Caco-2 (cell line): ENCODE measurements at places on chromosomes 2 and 18.

DNA sequence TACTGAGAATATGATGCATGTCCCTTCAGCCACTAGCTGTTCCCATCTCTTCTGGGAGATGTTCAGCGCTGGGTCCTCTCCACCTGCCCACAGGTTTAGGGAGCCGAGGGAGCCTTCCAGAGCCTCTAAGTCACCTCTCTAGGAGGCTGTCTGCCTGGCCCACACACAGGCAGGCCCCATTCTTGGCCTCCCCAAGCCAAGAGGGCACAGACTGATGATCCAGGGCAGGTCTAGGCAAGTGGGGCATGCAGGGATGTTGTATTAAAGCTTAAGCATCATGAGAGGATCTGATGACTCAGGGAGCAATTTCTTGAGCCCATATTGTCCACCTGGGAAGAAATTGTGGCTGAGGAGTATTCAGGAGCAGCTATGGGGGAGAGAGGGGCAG, 19.9 kb downstream of the TMSB10 start:
- H3K4me1 ChIP-seq: peaks cover 10% of the 10 kb centered on the region
- no peaks in the 10 kb centered on the region for H3K36me3 ChIP-seq
- H3K4me3 ChIP-seq: no peak overlapping the region
- H3K27me3 ChIP-seq: no peaks in the 10 kb centered on the region
- DNase-seq: no peak

DNA sequence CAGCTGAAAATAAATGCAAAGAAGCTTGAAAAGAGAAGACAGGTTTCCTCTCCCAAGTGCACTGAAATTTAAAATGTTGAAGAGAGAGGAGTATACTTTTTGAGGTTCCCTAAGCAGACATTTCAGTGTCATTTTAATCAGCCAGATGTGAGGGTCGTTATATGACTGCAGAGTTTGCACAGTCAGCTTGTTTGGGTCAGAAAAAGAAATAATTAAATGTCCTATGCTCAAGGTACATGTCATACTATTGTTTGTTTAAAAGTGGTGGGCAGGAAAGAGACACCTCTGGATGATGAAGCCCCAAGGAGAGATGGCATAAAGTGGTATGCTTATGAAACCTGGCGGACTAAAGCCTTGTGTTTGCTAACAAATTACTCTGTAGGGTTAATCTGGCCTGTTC, 55.2 kb downstream of the CCDC85A start:
- no peak overlapping the region for H3K4me3 ChIP-seq
- no peaks in the 10 kb centered on the region for H3K36me3 ChIP-seq
- no peak overlapping the region for H3K27ac ChIP-seq
- H3K27me3 ChIP-seq: no peaks in the 10 kb centered on the region
- no peak for DNase-seq

DNA sequence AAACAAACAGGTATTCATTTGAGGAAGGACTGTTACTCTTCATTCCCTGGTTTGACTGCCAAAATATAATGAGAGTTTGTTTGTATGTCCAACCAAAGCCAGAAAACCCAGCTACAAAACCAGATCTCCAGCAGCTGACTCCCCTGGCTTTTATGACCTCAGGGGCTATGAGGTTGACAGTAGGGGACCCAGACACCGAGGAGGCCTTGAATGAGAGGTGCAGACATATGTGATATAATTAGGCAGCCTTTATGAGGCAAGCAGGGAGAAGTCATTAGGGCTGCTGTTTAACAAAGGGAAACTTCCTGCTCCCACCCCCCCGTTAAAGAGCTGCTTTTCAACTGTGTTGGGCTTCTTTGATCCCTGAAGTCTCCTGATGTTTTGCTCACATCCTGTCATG, 236.7 kb downstream of the SLC4A3 start:
- no peaks in the 10 kb centered on the region for H3K36me3 ChIP-seq
- H3K4me1 ChIP-seq: no peaks in the 10 kb centered on the region
- H3K27me3 ChIP-seq: no peaks in the 10 kb centered on the region; the same call in 1 of the 2 replicates
- DNase-seq: no peak
- no peak overlapping the region for H3K4me3 ChIP-seq

- H3K36me3 ChIP-seq: no peaks in the 10 kb centered on the region
- peaks cover 19% of the 10 kb centered on the region for H3K4me1 ChIP-seq
- no peak overlapping the region for H3K27ac ChIP-seq
- DNase-seq: no peak
- no peak overlapping the region for H3K4me3 ChIP-seq
Measured at GRCh38 chr2:20330192-20330591, 20.5 kb downstream of the PUM2 start.

GRCh38 chr2:182705761-182706160, 10.3 kb upstream of the DNAJC10 start:
- no peak overlapping the region for H3K4me3 ChIP-seq
- H3K4me1 ChIP-seq: no peaks in the 10 kb centered on the region
- H3K27me3 ChIP-seq: no peaks in the 10 kb centered on the region
- no peaks in the 10 kb centered on the region for H3K36me3 ChIP-seq
- H3K27ac ChIP-seq: no peak overlapping the region
- DNase-seq: no peak

- H3K27ac ChIP-seq: no peak overlapping the region
- no peaks in the 10 kb centered on the region for H3K4me1 ChIP-seq
- H3K27me3 ChIP-seq: no peaks in the 10 kb centered on the region
Measured at GRCh38 chr18:48036641-48037421, 106.4 kb upstream of the SMAD2 start.
